B cell (primary cell): ENCODE measurements at places on chromosomes 12 and 14. TPM values are rescaled to one million over a fixed set of nuclear protein-coding genes. Genes with fewer than 3 reads are reported as not detected.

- DNase-seq, result no peak
Measured at GRCh38 chr14:50070840-50071548, 45.4 kb downstream of the VCPKMT start.

GRCh38 chr12:88298014-88298682 lies 156.0 kb downstream of the TMTC3 start:
- DNase-seq, result no peak

GRCh38 chr14:68792678-68792978 lies 239 bp downstream of the ZFP36L1 start:
- no peak for DNase-seq

DNA sequence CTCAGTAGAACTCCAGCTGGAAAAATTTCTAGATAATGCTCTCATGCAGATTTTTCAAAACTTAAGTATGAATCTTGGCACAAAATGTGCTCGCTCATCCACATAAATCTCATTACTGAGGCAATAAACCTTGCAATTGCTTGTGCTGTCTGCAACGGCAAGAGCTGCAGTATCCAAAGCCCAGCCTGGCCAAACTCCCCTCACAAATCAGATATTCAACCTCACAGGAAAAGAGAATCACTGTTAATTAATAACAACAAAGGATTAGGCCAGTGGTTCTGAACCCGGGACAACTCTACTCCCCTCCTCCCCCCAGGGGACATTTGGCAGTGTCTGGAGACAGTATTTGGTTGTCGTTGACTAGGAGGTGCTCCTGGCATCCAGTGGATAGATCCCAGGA lies 19.2 kb upstream of the CORO1C start:
- no peak for DNase-seq

DNA sequence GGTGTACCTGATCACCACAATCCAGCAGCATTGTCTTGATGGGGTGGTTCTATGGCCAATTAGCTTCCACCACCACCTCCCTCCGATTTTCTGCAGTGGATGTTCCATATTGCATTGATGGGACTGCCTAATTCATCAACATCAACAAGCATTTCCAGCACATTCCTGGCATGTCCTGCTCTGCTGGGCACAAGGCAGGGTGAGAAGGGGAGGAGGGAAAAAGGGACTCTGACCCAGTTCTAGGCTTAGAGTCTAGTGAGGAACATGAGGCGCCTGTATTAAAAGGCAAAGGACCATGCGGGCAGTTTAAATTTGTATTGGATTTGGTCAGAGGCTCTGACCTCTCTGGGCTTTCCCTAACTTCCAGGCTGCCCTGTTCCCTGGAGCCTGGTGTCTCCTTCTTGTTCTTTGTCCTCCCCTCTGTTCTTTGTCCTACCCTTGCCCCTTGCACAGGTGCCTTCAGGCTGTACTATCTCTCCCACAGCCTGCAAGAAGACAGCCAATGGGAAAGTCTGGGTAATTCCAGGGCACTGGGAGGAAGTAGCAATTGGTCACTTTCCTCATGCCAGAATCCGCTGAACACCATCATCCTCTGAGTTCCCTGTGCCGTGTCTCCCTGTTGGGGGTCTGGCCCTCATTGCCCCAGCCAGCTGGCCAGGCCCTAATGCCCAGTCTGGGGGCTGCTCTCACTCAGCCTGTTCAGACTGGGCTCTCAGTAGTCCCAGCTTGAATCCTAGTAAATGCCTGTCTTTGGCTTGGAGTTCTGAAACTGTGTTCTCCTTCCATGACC lies 43.3 kb downstream of the TSPAN11 start:
- DNase-seq, result no peak

GRCh38 chr12:67624355-67624754 lies 24.2 kb upstream of the DYRK2 start:
- DNase-seq, result no peak

DNA sequence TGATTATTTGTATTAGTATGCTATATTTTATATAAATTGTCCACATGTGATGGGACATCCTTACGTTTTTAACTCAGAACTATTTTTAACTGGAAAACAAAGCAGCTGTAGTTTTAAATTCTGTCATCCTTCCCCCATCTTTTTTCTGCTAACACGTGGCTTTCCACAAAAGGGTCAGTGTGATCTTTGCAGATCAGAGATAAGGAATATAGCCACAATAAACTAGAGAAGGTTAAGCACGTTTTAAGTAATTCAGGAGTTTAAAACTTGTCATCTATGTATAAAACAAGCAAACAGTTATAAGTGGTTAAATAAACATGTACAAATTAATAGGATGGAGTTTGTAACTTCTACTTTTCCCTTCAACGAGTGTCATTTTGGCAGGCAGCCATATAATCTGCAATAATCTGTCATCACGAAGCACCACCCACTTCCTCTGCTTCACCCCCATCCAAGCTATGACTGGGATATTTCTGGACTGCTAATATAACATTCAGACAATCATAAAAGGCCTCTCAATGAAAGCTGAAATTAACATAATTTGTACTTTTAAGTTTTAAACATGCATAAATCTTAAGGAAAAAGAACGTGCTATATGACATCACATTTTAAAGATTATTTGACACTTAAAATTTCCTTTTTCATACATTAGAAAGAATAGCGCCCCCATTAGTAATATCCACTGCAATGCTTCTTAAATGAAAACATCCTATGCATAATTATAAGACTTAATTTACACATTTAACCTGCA lies 15.3 kb downstream of the TAOK3 start:
- peak; percentile 76 for DNase-seq

DNA sequence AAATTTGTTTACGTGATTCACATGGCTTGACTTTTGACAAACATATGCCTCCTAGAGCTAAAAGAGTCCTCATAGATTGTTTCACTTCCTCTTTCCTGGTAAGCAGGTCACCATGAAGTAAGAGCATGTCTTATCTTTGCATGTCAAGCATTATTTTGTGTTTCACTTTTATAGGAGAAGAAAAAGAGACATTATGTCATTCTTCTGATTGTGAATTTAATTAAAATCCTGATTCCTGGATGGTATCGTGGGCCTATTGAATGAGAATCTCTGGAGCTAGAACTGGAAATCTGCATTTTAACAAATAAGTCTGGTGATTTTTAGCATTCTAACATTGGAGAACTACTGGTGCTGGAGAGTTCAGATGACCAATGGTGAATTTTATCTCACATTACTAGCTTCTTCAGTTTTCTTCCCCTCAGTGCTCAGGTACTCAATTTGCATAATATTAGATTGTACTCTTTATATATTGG lies 218.6 kb upstream of the ATP2B1 start:
- peak; percentile 89 for DNase-seq

DNA sequence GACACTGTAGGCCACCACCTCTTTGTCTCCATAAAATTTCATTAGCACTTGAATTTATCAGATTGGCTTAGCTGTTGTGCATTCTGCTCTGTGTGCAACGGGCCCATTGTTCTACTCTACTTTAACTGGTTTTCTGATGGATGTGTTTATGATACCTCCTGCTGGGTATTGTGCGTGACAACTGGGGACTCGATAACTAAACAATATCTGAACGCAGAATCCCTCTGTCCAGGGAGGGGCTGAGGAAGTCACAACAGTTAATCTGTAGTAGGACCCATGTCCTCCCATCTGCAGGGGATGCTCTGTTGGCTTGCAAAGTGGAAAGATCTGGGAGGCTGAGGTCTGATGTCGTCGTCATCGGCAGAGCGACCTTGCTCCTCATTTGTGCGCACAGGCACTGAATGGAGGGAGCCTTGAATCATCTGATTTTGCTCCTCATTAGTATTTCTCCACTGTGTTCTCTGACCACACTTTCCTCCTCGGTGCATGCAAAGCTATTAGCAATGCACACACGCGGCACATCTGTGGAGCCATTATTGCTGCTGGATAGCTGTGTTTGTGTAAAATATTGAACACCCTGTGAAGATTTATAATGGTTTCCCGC lies 422.5 kb downstream of the NRXN3 start:
- no peak for DNase-seq

GRCh38 chr12:127742231-127742630 lies 524.7 kb upstream of the TMEM132C start:
- no peak for DNase-seq

GRCh38 chr12:71719647-71720370 lies 33.9 kb downstream of the TMEM19 start:
- DNase-seq, result no peak

- DNase-seq, result peak; percentile 69
Measured at GRCh38 chr12:10562306-10562933, 51.0 kb downstream of the MAGOHB start.

DNA sequence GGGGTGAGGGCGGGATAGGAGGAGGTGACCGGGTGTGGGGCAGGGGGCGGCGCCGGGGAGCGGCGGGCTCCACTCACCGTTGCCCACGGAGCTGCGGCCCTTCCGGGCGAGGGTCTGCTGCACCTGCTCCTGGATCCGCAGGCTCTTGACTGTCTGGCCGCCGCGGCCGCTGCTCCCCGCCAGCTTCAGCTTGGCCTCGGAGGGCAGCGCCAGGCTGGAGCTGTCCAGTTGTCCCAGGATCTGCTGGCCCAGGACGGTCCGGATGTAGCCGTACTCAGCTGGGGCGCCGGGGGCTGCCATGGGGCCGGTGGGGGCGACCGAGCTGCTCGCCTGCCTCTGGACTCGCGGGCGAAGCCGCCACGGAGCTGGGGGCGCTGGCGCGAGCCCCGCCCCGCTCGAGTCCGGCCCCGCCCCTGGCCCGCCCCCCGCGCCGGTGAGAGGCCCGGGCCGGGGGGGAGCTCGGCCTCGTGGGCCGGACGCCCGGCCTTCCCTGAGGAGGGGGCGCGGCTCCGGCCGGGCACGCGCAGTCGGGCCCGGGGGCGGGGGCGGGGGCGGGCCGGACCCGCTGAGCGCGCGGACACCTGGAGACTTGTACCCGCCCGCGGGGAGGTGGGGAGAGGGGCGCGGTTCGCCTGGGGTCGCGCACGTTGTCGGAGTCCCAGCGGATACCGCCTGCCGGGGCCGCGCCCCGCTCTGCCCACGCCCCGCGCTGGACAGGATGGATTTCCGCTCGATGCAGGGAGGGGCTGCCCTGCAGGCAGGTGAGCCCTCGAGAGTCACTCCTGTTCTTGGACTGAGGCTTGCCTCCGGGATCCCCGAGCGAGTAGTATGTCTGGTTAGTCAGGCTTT lies at the start of gene PKP2:
Gene PKP2 (minus strand): TSS at position 346 of the 849 bp plus-strand sequence. CDS start 46 bp downstream, at position 300.
- DNase-seq, result peak; percentile 28

DNA sequence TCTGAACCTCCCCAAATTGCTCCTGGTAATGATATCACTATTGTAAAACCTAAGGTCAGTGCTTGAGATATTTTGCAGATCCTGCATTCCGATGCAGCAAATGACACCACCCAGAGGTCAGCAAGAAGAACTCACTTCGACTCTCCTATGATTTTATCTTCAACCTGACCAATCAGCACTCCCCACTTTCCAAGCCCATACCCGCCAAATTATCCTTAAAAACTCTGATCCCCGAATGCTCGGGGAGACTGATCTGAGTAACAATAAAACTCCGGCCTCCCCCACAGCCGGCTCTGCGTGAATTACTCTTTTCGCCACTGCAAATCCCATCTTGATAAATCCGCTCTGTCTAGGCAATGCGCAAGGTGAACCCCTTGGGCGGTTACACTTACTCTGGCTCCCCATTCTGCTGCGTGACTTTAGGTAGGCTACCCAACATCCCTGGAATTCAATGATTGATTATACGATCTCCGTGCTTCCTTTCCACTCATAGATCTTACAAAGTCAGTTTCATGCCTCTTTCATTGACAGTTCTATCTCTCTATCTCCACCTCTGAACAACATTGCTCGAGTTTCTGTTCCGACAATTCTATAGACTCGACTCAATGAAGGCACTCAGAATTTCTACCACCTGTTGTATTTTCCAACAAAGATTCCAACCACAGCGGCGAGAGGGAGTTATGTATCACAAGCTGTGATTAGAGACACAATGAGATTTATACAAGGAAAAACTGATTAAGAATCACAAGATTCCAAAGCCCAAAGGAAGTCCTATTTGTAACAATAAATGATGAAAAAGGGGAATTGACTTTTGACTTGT lies 939 bp downstream of the NPC2 start:
- DNase-seq, result peak; percentile 63

GRCh38 chr12:56188131-56188777 lies 1.0 kb downstream of the SMARCC2 start:
- DNase-seq, result no peak

NOPCHAP1 gene
- total RNA-seq, result 15.3 and 21.2 TPM in 2 replicates

SALL2 gene
- 1.3 and 2.5 TPM in 2 replicates for total RNA-seq

NUP107 gene
- total RNA-seq, result 77.3 and 88.9 TPM in 2 replicates

KRT79 gene
- not detected in 2 replicates for total RNA-seq

KRT4 gene
- total RNA-seq, result not detected in 2 replicates

ALDH2 gene
- 22.3 TPM in 2 replicates for total RNA-seq

CKAP4 gene
- 27.3 and 29.2 TPM in 2 replicates for total RNA-seq

TSPAN11 gene
- total RNA-seq, result not detected in 2 replicates

TSHR gene
- 0.37 and 0.61 TPM in 2 replicates for total RNA-seq

ADAM20 gene
- total RNA-seq, result 2.3 and 2.7 TPM in 2 replicates

KCNK10 gene
- 0.20 and 0.34 TPM in 2 replicates for total RNA-seq

CCDC175 gene
- total RNA-seq, result not detected in 2 replicates

GPR65 gene
- total RNA-seq, result 13.4 and 13.7 TPM in 2 replicates
